Panc1 (cell line): ENCODE measurements at places on chromosomes 1 and 21. TPM values are rescaled to one million over a fixed set of nuclear protein-coding genes. Genes with fewer than 3 reads are reported as not detected.
A peak's percentile ranks its signal among the peaks of the same experiment; 100 is the strongest.

Gene HPCA
- 1.2 TPM for total RNA-seq

DNA sequence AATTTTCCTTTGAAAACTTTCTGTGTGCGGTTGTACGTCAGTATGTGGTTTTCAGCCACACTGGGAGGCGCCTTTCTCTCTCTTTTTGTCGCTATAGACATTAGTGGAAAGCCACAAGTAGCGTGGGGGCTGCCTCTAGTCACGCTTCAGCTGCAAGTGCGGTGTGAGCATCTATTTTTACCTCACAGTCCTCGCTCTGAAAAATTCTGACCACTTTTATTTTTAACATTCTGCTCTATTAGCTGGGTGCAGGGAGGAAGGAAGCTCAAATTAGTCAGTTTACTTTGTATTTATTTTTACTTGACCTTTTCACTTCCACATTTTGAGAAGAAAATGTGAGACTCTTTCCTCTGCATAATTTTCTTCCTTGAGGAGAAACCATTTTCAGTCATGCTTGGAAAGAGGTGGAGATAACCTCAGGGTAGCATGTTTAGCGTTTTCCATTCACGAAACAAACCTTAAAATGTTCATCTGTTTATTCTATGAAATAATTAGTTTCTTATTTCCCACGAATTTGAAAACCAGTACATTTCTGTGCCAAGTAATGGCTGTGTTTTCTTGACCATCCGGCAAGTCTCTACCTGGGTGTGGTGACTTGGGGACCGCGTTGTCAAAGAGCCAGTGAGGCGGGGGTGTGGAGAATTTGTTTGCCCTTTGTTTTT is 35.6 kb downstream of the ADARB1 start:
- H3K27ac ChIP-seq = no peak overlapping the region
- H3K36me3 ChIP-seq = no peaks in the 10 kb centered on the region
- no peaks in the 10 kb centered on the region for H3K27me3 ChIP-seq
- DNase-seq = no peak

DNA sequence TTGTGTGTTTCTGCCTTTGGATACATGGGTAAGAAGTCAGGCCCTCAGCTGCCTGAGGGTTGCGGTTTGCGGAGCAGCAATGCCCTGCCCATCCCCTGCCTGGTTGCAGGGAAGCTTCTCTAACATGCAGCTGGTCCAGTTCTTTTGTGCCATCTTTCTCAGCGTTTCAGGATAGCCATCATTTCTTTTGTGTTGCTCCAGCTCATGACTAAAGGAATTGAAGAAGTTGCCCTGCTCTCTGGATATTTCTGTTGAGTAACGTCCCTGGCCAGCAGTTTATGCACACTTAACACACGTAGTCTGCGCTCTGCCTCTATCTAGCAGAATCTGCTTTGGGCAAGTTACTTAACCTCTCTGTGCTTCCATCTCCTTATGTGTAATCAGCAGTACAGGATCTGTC is 62.1 kb downstream of the DOP1B start:
- no peak overlapping the region for H3K27ac ChIP-seq
- no peak for DNase-seq
- H3K4me1 ChIP-seq = no peaks in the 10 kb centered on the region
- peaks cover 2% of the 10 kb centered on the region; the same call in 1 of the 2 replicates for H3K36me3 ChIP-seq
- H3K4me3 ChIP-seq = no peak overlapping the region
- H3K27me3 ChIP-seq = no peaks in the 10 kb centered on the region

Gene BCL2L15
- total RNA-seq = 0.10 TPM

DNA sequence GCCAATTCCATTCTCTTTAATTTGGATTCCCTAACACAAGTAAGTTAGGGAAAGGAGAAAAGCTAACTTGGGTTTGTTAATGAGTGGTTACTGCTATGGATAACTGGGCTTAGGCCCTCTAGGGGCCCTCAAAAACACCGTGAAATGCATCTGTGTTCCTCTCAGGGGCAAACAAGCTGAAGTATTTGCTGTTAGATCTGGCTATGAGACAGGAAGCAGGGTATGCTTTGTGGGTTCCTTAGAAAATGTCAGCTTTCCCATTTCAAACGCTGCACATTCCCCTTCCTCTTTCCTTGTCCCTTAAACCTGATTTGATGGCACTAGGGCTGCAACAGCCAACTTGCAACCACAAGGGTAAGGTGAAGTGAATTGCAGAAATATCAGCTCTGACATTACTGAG is 5.7 kb upstream of the CAP1 start:
- H3K36me3 ChIP-seq = peaks cover 5% of the 10 kb centered on the region; the same call in 1 of the 2 replicates
- H3K27ac ChIP-seq = no peak overlapping the region
- no peak overlapping the region for H3K4me3 ChIP-seq
- no peak for DNase-seq

- H3K4me3 ChIP-seq = no peak overlapping the region
- H3K4me1 ChIP-seq = no peaks in the 10 kb centered on the region
- DNase-seq = no peak
- peaks cover 18% of the 10 kb centered on the region for H3K27me3 ChIP-seq
- no peak overlapping the region for H3K27ac ChIP-seq
Measured at GRCh38 chr1:206975306-206975705, 5.0 kb upstream of the FCAMR start.

GRCh38 chr1:158045639-158046038 is 52.2 kb downstream of the KIRREL1 start:
- no peaks in the 10 kb centered on the region for H3K36me3 ChIP-seq
- no peak overlapping the region for H3K4me3 ChIP-seq
- no peaks in the 10 kb centered on the region for H3K27me3 ChIP-seq
- DNase-seq = no peak
- peaks cover 57% of the 10 kb centered on the region for H3K4me1 ChIP-seq

GRCh38 chr1:42690477-42691156 is 8.4 kb downstream of the YBX1 start:
- peaks cover 51% of the 10 kb centered on the region for H3K36me3 ChIP-seq
- H3K4me3 ChIP-seq = no peak overlapping the region
- DNase-seq = no peak
- H3K27ac ChIP-seq = no peak overlapping the region
- H3K4me1 ChIP-seq = peaks cover 66% of the 10 kb centered on the region

DNA sequence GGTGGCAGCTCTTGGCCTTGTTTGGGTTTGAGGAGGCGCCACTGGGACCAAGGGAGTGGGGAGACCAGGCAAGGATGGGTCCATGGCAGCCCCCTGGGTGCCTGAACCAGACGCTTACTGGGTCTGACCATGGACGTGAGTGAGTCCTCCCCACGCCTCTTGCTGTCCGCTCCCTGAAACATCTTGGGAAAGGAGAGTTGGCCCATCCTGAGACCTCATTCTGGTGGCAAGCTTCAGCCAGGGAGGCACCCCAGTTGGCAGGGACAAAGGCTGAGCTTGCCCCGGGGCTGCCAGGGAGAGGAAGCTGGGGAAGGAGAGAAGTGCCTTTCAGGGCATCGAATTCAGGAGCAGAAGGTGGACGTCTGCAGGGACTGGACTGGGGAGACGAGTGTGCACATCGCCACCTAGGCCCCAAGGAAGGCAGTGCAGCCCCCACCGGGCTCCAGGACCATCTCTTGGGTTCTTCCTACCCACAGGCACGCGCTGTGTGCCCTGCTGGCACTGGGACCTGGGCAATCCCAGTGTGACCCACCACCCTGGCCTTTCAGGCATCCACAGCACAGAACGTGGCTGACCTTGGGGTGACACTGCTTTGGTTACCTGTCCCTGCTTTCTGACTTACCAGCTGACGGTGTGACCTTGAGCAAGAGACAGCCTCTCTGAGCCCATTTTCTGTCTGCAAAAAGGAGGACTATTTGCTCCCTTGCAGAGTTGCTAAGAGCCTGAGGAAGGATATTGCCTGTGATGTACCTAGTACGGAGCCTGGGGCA is 132.9 kb upstream of the WNT4 start:
- DNase-seq = peak; percentile 33
- H3K4me3 ChIP-seq = no peak overlapping the region
- no peaks in the 10 kb centered on the region for H3K36me3 ChIP-seq
- no peak overlapping the region for H3K27ac ChIP-seq

- H3K4me3 ChIP-seq = no peak overlapping the region
- H3K27ac ChIP-seq = no peak overlapping the region
- peaks cover 6% of the 10 kb centered on the region; the same call in 1 of the 2 replicates for H3K4me1 ChIP-seq
- H3K36me3 ChIP-seq = peaks cover 4% of the 10 kb centered on the region
Measured at GRCh38 chr1:70208292-70208691, 2.9 kb upstream of the LRRC40 start.

DNA sequence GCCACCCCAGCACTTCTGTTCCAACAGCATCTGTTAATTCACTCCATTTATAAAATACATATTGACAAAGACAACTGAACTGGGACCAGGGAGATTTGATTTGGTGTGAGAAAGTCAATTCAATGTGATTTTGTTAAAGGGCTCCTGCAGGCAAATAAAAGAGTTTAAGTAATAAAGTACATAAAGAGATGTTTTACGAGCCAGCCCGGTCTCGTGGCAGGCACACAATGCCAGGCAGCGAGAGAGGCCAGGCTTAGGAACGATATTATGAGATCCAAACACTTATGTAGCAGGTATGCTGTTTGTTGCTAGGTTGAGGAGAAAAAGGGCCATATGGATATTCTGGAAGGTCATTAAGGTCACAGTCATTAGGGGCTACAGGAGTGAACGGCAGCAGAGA is 227.1 kb downstream of the KCTD3 start:
- no peak for DNase-seq
- H3K36me3 ChIP-seq = no peaks in the 10 kb centered on the region
- no peak overlapping the region for H3K27ac ChIP-seq
- H3K27me3 ChIP-seq = no peaks in the 10 kb centered on the region
- H3K4me3 ChIP-seq = no peak overlapping the region

Gene TNFRSF4
- 0.62 TPM for total RNA-seq

Gene VSIG8
- total RNA-seq = not detected

- no peaks in the 10 kb centered on the region; the same call in 1 of the 2 replicates for H3K27me3 ChIP-seq
- no peak overlapping the region for H3K4me3 ChIP-seq
- H3K36me3 ChIP-seq = no peaks in the 10 kb centered on the region
Measured at GRCh38 chr1:211870156-211870555, 39.6 kb upstream of the LPGAT1 start.

- H3K36me3 ChIP-seq = no peaks in the 10 kb centered on the region
- no peak overlapping the region for H3K27ac ChIP-seq
- DNase-seq = no peak
- no peaks in the 10 kb centered on the region for H3K4me1 ChIP-seq
- no peak overlapping the region for H3K4me3 ChIP-seq
- no peaks in the 10 kb centered on the region for H3K27me3 ChIP-seq
Measured at GRCh38 chr1:66302815-66303214, 231.1 kb upstream of the SGIP1 start.

DNA sequence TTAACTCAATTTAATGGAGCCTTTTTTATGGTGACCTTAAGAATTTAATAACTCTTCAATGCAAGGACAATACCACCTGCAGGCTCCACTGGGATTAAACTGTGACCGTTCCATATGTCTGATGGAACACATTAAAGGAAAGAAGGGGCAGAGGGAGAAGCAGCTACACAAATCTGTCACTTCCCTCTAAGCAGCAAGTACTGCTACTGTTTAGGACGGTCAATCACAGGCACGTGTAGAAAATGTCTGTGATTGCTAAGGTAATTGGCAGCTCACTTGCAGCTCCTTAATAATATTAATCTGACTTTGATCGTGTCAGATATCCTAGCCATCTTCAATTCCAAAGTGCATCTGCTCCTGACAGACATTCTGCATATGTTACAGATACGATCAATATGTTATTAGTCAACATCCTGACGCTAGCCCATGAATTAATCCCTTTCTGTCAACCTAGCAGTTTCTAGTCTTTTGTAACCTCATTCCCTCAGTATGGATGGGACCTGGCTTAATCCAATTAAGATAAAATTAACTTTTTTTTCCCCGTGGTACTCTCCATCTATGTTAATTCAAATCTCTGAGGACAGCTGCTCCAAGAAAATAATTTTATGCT is 1012.4 kb downstream of the AMY1C start:
- H3K36me3 ChIP-seq = no peaks in the 10 kb centered on the region
- H3K27ac ChIP-seq = no peak overlapping the region
- no peaks in the 10 kb centered on the region for H3K27me3 ChIP-seq

- DNase-seq = no peak
- H3K27me3 ChIP-seq = no peaks in the 10 kb centered on the region; the same call in 1 of the 2 replicates
- H3K27ac ChIP-seq = no peak overlapping the region
- no peaks in the 10 kb centered on the region for H3K36me3 ChIP-seq
Measured at GRCh38 chr1:164588516-164589341, 29.7 kb downstream of the PBX1 start.

DNA sequence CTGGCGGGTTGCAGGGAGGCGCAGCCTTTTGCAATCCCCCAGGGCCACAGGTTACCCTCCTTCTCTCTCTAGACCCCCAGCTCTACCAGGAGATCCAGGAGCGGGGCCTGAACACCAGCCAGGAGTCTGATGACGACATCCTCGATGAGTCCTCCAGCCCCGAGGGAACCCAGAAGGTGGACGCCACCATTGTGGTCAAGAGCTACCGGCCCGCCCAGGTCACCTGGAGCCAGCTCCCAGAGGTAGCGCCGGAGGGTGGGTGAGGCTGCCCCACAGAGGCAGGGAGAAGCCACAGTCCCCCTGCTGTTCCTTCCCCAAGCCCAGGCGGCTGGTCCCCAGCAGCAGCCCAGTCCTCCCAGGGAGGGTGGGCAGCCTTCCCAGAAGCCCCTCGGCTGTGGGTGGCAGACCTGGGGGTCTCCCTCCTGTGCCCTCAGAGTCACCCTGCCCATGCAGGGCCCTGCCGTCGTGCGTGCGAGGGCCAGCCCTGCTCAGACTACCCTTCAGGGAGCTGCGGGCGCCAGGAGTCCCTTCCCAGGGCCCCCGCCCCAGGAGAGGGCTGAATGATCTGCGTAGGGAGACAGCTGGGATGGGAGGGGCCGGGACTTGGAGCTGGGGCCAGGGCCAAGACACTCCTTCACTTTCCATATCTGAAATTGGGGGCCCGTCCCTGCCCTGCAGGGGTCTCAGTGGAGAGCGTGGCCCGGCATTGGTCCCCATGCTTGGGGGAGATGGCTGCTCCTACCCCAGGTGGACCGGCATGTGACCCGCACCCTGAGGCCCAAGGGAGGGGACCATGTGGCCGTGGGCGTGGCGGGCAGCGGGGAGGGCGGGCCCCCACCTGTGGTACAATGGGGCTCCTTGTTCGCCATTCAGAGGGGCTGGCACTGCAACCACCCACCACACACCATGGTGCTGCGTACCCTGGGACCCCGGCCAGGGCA is 12.9 kb downstream of the ARHGEF16 start:
- H3K4me3 ChIP-seq = no peak overlapping the region
- H3K27ac ChIP-seq = no peak overlapping the region
- H3K27me3 ChIP-seq = no peaks in the 10 kb centered on the region

- no peaks in the 10 kb centered on the region for H3K36me3 ChIP-seq
- no peak for DNase-seq
- no peak overlapping the region for H3K4me3 ChIP-seq
- H3K27ac ChIP-seq = no peak overlapping the region
- no peaks in the 10 kb centered on the region for H3K27me3 ChIP-seq
Measured at GRCh38 chr21:44459712-44460440, 4.6 kb downstream of the LRRC3 start.

GRCh38 chr1:32014948-32015273 is 1.2 kb downstream of the KHDRBS1 start:
- H3K36me3 ChIP-seq = peaks cover 15% of the 10 kb centered on the region; the same call in 1 of the 2 replicates
- no peaks in the 10 kb centered on the region for H3K27me3 ChIP-seq
- no peak for DNase-seq
- H3K4me1 ChIP-seq = peaks cover 22% of the 10 kb centered on the region
- peak overlapping the region; percentile 78 for H3K4me3 ChIP-seq
- peak overlapping the region; percentile 90 for H3K27ac ChIP-seq

DNA sequence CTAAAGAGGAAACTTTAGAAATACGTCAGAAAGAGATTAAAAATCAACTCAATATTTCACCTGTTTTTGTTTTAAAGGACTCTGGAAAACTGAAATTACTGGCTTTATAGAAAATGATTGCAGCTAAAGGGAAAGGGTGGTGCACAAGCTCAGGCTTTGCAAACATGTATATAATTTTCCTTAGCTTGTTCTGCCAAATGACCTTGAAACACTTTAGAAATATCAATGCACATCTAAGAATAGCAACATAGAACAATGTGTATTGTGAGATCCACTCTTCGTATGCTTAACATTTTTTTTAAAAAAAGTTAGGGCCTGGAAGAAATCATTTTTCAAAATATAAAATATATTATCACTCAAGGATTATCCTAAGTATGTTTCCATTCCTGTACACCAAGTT is 143.9 kb downstream of the NTPCR start:
- no peaks in the 10 kb centered on the region for H3K36me3 ChIP-seq
- no peaks in the 10 kb centered on the region for H3K27me3 ChIP-seq
